ENCODE measurements at places on chromosomes 6 and 20.

GRCh38 chr6:142518126-142518525, 216.3 kb downstream of the ADGRG6 start:
- H3K27me3 ChIP-seq = peaks cover 4% of the 10 kb centered on the region
- no peaks in the 10 kb centered on the region for H3K36me3 ChIP-seq
- no peaks in the 10 kb centered on the region for H3K4me1 ChIP-seq
- no peak overlapping the region for H3K27ac ChIP-seq
- DNase-seq = no peak

GRCh38 chr6:42260972-42261371, 43.3 kb upstream of the MRPS10 start:
- no peaks in the 10 kb centered on the region for H3K27me3 ChIP-seq
- peaks cover 2% of the 10 kb centered on the region for H3K36me3 ChIP-seq
- DNase-seq = no peak
- H3K4me3 ChIP-seq = no peak overlapping the region

GRCh38 chr6:9711365-9711764, 703.5 kb downstream of the TFAP2A start:
- no peaks in the 10 kb centered on the region for H3K27me3 ChIP-seq
- H3K27ac ChIP-seq = peak overlapping the region; percentile 7
- H3K4me3 ChIP-seq = no peak overlapping the region
- no peaks in the 10 kb centered on the region for H3K4me1 ChIP-seq

GRCh38 chr6:42564506-42564825, 637 bp downstream of the UBR2 start:
- H3K27ac ChIP-seq = peak overlapping the region; percentile 92
- H3K27me3 ChIP-seq = no peaks in the 10 kb centered on the region
- no peak for DNase-seq
- peaks cover 16% of the 10 kb centered on the region for H3K4me1 ChIP-seq
- no peaks in the 10 kb centered on the region for H3K36me3 ChIP-seq

DNA sequence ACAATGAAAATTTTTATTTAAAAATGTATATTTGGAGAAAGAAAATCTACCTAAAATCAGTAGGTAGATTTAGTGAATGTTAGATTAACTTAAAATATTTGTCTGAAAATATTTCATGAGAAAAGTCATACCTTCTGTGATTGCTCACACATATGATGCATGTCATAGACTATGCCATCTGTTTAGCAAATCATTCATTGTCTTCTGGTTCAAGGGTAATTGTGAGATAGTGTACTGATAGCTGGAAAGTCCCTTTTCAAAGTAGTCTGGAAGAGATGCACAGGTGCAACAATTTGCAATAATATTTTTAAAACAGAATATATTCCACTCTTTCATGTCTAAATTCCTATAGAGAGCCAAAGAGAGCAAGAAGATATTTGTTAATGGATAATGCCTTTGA, 21.0 kb upstream of the RNF217 start:
- H3K4me3 ChIP-seq = no peak overlapping the region
- H3K27ac ChIP-seq = no peak overlapping the region
- no peaks in the 10 kb centered on the region for H3K4me1 ChIP-seq

DNA sequence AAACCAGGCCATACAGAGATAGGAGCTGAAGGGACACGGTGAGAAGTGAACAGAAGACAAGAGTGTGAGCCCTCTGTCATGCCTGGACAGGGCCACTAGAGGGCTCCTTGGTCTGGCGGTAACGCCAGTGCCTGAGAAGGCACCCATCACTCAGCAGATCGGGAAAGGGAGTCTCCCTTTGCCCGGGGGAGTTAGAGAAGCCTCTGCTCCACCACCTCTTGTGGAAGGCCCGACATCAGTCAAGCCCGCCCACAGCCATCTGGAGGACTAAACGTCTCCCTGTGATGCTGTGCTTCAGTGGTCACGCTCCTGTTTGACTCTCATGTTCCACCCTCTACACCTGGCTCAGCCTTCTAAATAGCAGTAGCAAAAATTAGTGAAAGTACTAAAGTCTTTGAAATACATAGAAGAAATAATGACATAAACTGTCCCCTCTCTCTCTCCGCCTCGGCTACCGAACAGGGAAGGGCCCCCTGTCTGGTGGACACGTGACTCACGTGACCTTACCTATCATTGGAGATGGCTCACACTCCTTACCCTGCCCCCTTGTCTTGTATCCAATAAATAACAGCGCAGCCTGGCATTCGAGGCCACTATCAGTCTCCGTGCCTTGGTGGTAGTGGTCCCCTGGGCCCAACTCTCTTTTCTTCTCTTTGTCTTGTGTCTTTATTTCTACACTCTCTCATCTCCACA, 66.7 kb downstream of the RPP21 start:
- no peaks in the 10 kb centered on the region for H3K36me3 ChIP-seq
- H3K27ac ChIP-seq = no peak overlapping the region
- H3K4me3 ChIP-seq = no peak overlapping the region
- H3K27me3 ChIP-seq = peaks cover 7% of the 10 kb centered on the region
- DNase-seq = peak; percentile 35

- no peak for DNase-seq
- no peak overlapping the region for H3K4me3 ChIP-seq
These were observed 139.6 kb downstream of the PHACTR3 start for GRCh38 chr20:59743767-59744485.

GRCh38 chr6:15875797-15876196, 213.0 kb upstream of the DTNBP1 start:
- H3K4me3 ChIP-seq = no peak overlapping the region
- no peak for DNase-seq
- no peaks in the 10 kb centered on the region for H3K36me3 ChIP-seq
- H3K4me1 ChIP-seq = no peaks in the 10 kb centered on the region

GRCh38 chr6:138492113-138492512, 7.2 kb downstream of the NHSL1 start:
- H3K4me3 ChIP-seq = no peak overlapping the region
- no peak overlapping the region for H3K27ac ChIP-seq
- H3K4me1 ChIP-seq = peaks cover 6% of the 10 kb centered on the region
- H3K27me3 ChIP-seq = no peaks in the 10 kb centered on the region

DNA sequence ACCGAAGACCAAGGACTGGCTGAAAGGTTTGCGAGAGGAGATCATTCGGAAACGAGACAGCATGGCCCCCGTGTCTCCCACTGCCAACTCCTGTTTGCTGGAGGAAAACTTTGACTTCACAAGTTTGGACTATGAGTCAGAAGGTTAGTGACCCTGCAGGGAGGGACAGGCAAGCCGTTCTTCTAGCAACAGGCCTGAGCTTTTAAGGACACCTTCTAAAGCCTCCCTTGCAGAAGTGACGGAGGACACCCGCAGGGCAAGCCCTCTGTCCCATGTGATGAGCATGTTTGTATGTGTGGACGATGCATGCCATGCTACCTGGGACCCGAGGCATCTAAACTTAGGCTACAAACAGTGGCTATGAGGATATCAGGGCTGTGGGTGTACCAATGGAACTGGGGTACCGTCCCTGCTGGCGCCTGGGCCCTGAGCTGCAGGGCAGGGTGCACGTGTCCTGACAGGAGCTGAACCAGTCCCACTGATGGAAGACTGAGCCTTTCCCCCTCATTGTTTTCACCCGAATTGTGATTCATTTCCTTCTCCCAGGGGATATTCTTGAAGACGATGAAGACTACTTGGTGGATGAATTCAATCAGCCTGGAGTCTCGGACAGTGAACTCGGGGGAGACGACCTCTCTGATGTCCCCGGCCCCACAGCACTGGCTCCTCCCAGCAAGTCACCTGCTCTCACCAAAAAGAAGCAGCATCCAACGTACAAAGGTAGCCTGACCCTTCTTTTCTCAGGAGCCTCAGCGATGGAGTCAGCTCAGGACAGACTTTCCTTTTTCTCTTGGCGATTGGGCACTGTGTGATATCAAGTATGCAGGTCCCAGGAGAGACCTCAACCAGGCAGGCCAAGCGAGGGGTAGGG, 84.4 kb downstream of the SERAC1 start:
- H3K36me3 ChIP-seq = peaks cover 19% of the 10 kb centered on the region
- H3K27ac ChIP-seq = no peak overlapping the region
- no peaks in the 10 kb centered on the region for H3K27me3 ChIP-seq

DNA sequence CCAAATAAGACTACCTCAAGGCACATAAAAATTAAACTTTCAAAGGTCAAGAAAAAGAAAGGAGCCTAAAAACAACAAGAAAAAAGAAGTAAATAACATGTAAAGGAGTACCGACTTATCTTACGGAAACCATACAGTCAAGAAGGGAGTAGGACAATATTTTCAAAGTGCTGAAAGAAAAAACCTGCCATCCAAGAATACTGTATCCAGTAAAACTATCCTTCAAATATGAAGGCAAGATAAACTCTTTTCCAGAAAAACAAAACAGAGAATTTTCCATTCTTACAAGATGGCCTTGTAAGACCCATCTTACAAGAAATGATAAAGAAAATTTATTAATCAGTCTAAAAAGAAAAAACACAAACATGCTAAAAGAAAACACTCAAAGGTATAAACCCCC, 302.2 kb downstream of the LMBRD1 start:
- H3K27ac ChIP-seq = no peak overlapping the region
- no peaks in the 10 kb centered on the region for H3K36me3 ChIP-seq
- no peaks in the 10 kb centered on the region for H3K4me1 ChIP-seq
- DNase-seq = no peak
- no peak overlapping the region for H3K4me3 ChIP-seq

- DNase-seq = no peak
- H3K27ac ChIP-seq = no peak overlapping the region
- no peak overlapping the region for H3K4me3 ChIP-seq
These were observed 803.7 kb downstream of the PHF3 start for GRCh38 chr6:64439274-64439673.

DNA sequence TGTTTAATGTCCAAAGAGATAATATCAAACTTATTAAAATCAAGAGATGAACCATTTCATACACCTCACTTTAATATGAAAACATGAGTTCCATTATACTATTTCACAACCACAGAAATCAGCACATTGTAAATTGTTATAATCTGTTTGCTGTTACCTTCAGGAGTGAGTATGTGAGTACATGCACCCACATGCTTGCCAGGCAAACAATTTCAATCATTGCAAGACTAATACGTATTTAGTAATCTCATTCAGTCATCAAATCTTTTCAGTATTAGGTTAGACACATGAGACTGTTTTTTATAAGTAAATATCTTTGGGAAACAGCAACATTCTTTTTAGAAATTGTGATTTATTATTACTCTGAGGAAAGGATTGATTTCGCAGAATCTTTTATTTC, 9.3 kb upstream of the EPM2A start:
- no peak overlapping the region for H3K4me3 ChIP-seq
- H3K27ac ChIP-seq = no peak overlapping the region
- H3K36me3 ChIP-seq = no peaks in the 10 kb centered on the region
- H3K4me1 ChIP-seq = no peaks in the 10 kb centered on the region

DNA sequence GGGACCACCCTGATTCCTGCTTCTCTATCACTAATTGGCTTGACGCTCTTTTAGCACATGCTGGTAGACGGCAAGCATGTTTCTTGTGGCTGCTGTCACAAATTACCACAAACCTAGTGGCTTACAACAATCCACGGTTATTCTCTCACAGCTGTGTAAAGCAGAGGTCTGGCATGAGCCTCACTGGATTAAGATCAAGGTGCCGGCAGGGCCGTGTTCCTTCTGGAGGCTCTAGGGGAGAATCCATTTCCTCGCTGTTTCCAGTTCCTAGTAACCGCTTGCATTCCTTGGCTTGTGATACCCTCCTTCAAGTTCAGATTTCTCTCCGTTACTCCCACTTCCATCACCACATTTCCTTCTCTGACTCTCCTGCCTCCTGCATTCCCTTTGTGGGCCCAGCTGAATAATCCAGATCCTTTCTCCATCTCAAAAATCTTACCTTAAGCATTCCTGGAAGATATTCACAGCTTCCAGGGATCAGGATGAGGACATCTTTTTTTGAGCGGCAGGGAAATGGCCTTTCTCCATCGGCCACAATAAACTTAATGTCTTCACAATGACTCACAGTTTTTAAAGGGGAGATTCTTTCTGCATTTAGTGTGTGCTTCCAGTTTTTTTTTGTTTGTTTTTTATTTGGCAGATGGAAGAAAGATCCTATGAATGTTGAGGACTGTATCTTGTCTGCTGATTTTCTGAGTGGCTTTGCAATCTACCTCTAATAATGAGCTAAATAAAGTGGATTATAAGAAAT, 39.9 kb downstream of the BMP6 start:
- H3K36me3 ChIP-seq = no peaks in the 10 kb centered on the region
- no peak overlapping the region for H3K4me3 ChIP-seq
- no peaks in the 10 kb centered on the region for H3K27me3 ChIP-seq
- DNase-seq = no peak
- H3K4me1 ChIP-seq = peaks cover 4% of the 10 kb centered on the region
- no peak overlapping the region for H3K27ac ChIP-seq

DNA sequence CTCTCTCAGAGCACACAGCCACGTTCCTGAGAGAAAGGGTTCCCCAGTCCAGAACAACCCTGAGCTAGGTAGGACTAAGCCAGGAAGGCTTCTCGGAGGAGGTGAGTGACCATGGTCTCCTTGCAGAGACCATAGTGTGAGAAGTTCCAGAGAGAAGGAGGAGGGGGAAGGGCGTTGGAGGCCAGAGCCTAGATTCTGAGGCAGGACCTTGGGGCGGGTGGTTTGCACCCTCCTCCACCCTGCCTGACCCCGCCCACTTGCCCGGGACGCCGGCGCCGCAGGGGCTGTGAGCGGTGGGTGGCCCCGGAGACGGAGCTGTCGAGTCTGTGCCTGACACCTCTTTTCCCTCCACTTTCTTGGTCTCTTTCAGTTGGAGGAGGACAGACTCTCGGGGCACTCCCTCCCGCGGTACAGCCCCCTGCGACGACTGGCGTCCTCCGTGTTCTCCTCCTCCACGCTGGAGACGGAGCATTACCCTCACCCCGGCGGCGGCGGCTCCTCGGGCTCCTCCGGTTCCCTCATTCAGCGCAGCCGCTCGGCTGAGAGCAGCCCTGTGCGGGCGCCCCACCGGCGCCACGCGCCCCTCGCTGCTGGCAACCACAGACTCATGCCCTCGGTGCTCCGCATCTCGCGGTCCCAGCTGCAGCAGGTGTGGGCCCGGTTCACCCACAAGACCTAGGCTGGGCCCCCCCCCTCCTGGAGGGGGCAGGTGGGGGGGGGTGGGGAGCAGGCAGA, 26.2 kb downstream of the TTBK1 start:
- no peak overlapping the region for H3K27ac ChIP-seq
- H3K4me3 ChIP-seq = peak overlapping the region; percentile 20
- H3K27me3 ChIP-seq = no peaks in the 10 kb centered on the region
- no peak for DNase-seq

GRCh38 chr20:61573415-61574305, 321.6 kb downstream of the CDH4 start:
- peaks cover 4% of the 10 kb centered on the region for H3K27me3 ChIP-seq
- H3K36me3 ChIP-seq = no peaks in the 10 kb centered on the region
- no peak overlapping the region for H3K4me3 ChIP-seq
